Suprapubic skin (tissue), 4 donors: ENCODE measurements at places on chromosomes 3 and 15.

DNA sequence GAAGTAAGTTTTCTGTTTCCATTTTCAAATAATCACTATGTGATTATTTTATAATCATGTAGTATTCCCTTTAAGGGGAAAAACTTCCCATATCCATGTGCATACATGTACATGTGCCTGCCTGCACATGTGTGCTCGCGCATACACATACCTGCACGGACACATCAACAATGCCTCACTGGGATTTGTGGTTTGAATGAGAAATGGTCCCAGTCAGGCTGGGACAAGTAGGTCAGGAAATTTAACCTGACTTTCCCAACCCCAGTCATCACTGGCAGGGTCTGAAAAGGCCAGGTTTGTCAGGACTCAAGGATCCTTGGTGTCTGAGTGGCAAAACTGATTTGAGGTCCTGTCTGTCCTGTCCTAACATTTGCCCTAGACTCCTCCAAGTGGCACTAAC is 109.3 kb upstream of the MRPS22 start:
- no peak overlapping the region for H3K27ac ChIP-seq
- no peaks in the 10 kb centered on the region for H3K27me3 ChIP-seq
- H3K4me1 ChIP-seq, result no peaks in the 10 kb centered on the region
- DNase-seq, result no peak
- H3K36me3 ChIP-seq, result no peaks in the 10 kb centered on the region

DNA sequence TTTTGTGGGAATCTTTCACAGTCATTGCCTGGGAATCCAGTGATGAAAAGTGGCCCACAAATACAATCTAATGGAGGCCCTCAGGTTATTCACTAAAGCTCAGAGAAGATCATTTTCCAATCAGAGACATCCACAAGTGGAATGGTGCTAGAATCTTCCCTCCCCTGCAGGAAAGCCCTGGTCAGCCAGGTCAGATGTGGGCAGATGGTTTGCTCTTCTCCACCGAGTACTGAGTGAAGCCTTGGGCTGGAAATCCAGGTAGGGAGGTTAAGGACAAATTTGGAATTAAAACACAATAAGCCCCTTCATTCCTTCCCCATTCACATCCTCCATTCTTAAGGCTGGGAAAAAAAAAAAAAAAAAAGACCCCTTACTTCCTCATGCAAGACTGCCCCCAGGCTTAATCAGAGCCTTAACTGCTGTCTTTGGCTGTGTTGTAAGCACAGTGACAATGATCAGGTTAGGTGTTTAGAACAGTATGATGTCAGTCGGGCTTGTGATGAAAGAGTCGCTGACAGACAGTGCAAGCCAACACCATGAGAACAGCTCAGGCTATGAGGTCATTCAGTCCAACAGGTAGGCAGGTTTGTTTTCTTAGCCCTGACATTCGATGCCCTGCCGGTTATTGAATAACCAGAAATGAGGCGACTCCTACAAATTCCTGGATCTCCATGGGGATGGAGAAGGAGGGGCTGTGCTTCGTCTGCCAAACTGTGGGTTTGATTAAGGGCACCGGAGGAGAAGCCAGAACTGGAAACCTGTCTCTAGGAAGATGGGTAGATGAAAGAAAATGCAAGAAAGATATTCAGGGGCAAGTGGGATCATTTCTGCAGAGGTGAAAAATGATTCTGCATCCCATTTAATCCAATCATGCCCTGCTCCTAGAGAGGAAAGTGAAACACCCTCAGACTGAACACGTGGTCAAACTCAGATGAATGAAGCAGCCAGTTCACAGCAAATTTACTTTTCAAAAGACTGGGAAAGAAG is 23.5 kb upstream of the HES1 start:
- DNase-seq, result no peak
- H3K27me3 ChIP-seq, result peaks cover 3% of the 10 kb centered on the region
- H3K36me3 ChIP-seq, result no peaks in the 10 kb centered on the region
- H3K4me3 ChIP-seq, result no peak overlapping the region
- H3K27ac ChIP-seq, result no peak overlapping the region

DNA sequence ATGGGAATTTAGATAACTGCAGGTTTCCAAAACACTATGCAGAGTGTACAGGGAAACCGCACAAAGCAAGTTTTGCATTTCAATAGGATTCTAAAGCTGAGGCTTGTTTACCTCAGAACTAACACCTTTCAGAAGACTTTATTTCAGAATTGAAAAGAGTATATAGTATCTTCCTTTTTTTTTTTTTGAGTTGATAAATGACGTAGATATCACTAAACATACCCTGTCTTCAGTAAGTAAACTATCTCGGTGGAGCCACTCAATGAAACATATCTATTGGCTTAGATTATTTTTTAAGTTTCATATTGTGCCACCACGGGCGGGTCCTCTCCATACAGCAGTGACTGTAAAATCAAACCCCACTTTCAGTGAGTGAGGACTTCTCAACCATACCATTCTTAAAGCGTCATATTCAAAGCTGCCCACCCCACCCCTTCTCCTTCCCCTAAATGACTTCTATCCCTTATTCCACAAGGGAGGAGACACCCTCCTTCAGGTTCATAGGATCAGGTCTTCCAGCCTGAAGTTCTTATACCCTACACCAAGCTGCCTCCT is 2.0 kb upstream of the TBL1XR1 start:
- no peaks in the 10 kb centered on the region for H3K36me3 ChIP-seq
- no peak for DNase-seq
- H3K27ac ChIP-seq, result peak overlapping the region; percentile 99

- H3K36me3 ChIP-seq, result no peaks in the 10 kb centered on the region
- no peak for DNase-seq
- H3K4me1 ChIP-seq, result peaks cover 55% of the 10 kb centered on the region
- H3K27ac ChIP-seq, result peak overlapping the region; percentile 76
Observed at GRCh38 chr3:58025837-58026569, 17.8 kb downstream of the FLNB start.

GRCh38 chr15:80606511-80607071 is 88.5 kb upstream of the ABHD17C start:
- no peaks in the 10 kb centered on the region for H3K36me3 ChIP-seq
- no peak overlapping the region for H3K27ac ChIP-seq
- H3K27me3 ChIP-seq, result peaks cover 3% of the 10 kb centered on the region
- H3K4me3 ChIP-seq, result no peak overlapping the region
- no peak for DNase-seq

GRCh38 chr3:156665291-156665690 is 9.1 kb upstream of the TIPARP start:
- no peak for DNase-seq
- no peak overlapping the region for H3K4me3 ChIP-seq
- no peak overlapping the region for H3K27ac ChIP-seq
- H3K36me3 ChIP-seq, result no peaks in the 10 kb centered on the region
- H3K27me3 ChIP-seq, result no peaks in the 10 kb centered on the region
- H3K4me1 ChIP-seq, result peaks cover 16% of the 10 kb centered on the region

GRCh38 chr15:94287794-94288246 is 56.5 kb downstream of the MCTP2 start:
- H3K4me1 ChIP-seq, result no peaks in the 10 kb centered on the region
- H3K36me3 ChIP-seq, result no peaks in the 10 kb centered on the region
- no peak overlapping the region for H3K4me3 ChIP-seq
- DNase-seq, result no peak
- no peak overlapping the region for H3K27ac ChIP-seq
- H3K27me3 ChIP-seq, result no peaks in the 10 kb centered on the region

- H3K27ac ChIP-seq, result no peak overlapping the region
- H3K4me3 ChIP-seq, result no peak overlapping the region
- no peak for DNase-seq
- H3K36me3 ChIP-seq, result no peaks in the 10 kb centered on the region
Observed at GRCh38 chr3:20173844-20174410, 12.1 kb downstream of the SGO1 start.

DNA sequence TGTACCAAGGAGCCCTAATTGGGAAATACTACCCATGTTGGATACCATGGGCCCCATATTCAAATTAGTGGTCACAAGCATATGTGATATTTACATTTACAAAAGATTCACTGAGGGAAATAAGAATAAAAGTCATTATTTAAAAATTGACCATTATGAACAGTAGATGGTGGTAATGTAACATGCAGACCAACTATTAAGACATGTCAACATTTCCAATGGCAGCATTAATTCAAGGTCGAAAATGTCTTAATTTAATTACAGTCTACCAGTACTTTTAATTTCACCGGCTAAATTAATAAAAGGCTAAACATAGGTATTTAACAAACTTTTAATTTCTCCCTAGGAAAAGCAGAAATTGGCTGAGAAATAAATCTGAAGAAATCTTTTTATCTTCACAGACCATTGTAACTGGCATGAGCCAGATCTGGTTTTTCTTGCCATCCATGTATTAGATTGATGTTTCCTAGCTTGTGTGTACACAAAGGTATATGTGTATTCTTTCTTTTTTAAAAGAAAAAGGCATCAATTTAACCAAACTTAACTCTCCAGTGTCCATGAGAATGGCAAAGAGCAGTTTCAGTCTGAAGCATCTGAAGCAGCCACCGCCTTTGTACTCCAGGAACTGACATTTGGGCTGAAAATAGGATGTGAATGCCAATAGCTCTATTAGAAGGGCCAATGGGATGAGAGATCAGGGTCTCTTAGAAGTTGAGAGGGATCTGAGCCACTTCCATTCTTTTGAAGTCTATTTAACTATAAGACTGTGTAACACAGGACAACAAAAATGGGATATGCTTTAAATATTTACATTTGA is 26.6 kb downstream of the NEK11 start:
- H3K36me3 ChIP-seq, result no peaks in the 10 kb centered on the region
- DNase-seq, result no peak
- H3K4me1 ChIP-seq, result no peaks in the 10 kb centered on the region
- H3K4me3 ChIP-seq, result no peak overlapping the region
- no peaks in the 10 kb centered on the region for H3K27me3 ChIP-seq

DNA sequence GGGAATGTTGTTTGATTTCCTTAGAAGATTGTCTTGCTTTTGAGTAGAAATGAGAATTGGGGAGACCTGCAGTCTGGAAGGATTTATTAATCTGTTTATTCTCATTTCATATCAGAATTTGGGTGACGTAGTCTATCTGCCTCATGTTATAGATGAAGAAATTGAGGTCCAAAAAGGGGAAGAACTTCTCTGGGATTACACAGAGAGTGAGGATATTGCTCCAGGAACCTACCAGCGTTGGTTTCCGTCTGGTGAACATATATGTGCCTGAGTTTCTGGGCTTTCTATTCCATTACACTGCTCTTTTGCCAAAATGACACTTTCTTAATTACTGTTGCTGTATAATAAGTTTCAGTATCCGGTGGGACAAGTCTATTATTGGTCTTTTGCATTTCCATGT is 51.8 kb downstream of the CTDSPL start:
- no peaks in the 10 kb centered on the region for H3K36me3 ChIP-seq
- DNase-seq, result no peak
- peaks cover 15% of the 10 kb centered on the region for H3K4me1 ChIP-seq
- H3K27ac ChIP-seq, result no peak overlapping the region

GRCh38 chr3:178310949-178311348 is 225.3 kb upstream of the KCNMB2 start:
- no peak overlapping the region for H3K27ac ChIP-seq
- no peaks in the 10 kb centered on the region for H3K4me1 ChIP-seq
- H3K36me3 ChIP-seq, result no peaks in the 10 kb centered on the region
- DNase-seq, result no peak
- H3K27me3 ChIP-seq, result no peaks in the 10 kb centered on the region

DNA sequence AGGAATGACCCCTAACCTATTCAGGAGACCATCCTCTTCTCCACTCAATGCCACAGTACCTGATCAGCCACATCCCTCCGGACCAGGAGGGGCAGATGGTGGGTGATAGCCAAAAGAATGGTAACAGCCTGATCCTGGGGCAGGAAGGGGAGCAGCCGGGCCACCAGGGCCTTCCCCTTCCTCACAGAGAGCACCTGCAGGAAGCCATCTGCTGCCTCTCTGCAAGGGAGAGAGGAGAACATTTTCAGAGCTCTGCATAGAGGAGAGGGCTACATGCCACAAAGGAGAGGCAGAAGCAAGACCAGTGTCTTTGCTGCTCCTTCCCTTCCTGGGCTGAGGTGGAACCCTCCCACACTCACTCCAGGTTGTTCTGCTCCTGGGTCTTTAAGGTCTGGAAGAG is 5.5 kb upstream of the SPG11 start:
- no peak overlapping the region for H3K4me3 ChIP-seq
- H3K4me1 ChIP-seq, result peaks cover 6% of the 10 kb centered on the region
- H3K27me3 ChIP-seq, result no peaks in the 10 kb centered on the region
- H3K27ac ChIP-seq, result no peak overlapping the region
- no peaks in the 10 kb centered on the region for H3K36me3 ChIP-seq

- DNase-seq, result no peak
- H3K27ac ChIP-seq, result no peak overlapping the region
- no peaks in the 10 kb centered on the region for H3K4me1 ChIP-seq
- H3K27me3 ChIP-seq, result no peaks in the 10 kb centered on the region
Observed at GRCh38 chr3:143171141-143171980, 51.8 kb downstream of the CHST2 start.

- H3K4me3 ChIP-seq, result no peak overlapping the region
- no peaks in the 10 kb centered on the region for H3K36me3 ChIP-seq
- H3K27ac ChIP-seq, result no peak overlapping the region
- no peak for DNase-seq
- H3K4me1 ChIP-seq, result peaks cover 11% of the 10 kb centered on the region
- no peaks in the 10 kb centered on the region for H3K27me3 ChIP-seq
Observed at GRCh38 chr3:190074817-190075216, 45.9 kb downstream of the P3H2 start.

DNA sequence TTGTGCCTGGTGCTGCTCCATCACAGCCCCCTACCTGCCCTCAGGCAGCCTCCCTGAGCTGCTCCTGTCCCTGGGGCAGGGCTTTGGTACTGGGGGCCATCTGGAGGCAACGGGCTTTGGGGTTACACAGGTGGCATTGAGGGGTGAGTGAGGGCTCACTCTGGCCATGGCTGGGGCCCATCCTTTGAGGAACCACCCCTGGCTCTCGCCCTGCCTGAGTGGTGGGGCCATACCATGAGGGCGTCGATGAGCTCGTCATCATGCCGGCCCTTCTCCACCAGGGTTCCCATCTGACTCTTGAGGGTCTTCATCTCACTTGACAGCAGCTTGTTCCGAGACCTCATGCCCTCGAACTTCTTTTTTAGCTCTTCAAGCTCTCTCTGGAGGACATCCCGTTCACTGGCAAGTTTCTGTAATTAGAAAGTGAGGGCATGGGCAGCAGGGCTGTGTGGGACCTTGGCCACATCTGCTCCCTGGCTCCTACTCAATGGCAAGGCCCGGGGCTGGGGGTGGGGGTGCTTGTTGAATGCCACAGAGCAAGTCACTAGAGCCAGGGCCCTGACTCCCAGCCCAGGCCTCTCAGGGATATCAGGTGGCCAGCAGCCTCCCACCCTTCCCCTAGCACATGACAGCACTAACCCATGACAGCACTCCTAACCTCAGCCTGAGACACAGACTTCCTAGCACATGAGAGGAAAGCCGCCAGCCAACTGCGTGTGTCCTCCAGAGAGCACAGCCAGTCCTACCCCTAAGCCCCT is 33.5 kb downstream of the CCDC13 start:
- H3K4me1 ChIP-seq, result peaks cover 10% of the 10 kb centered on the region
- no peak overlapping the region for H3K4me3 ChIP-seq
- H3K27ac ChIP-seq, result peak overlapping the region; percentile 38
- H3K36me3 ChIP-seq, result no peaks in the 10 kb centered on the region
